ENCODE measurements at places on chromosomes 7 and 10. TPM values are rescaled to one million over a fixed set of nuclear protein-coding genes. Genes with fewer than 3 reads are reported as not detected.

GRCh38 chr10:26358071-26358470 lies 80.1 kb upstream of the APBB1IP start:
- no peak for DNase-seq

DNA sequence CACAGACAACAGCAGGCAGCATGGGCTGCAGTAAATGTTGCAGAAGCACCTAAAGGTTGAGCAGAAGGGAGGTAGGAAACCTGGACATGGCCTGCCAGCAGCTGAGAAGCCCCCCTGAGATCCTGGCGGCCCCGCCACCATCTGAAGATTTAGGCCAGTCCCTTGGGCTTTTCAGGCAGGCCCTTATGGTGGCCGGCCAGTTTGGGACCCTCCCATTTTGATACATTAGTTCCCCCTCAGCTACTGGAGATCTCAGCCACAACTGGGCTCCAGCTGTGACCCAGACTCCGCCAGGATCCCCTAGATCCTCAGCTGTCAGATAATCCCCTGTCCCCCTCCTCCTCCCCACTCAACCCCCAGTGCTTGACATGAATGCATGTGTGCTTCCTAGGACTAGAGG lies 34.4 kb downstream of the ZNF783 start:
- no peak for DNase-seq

Gene PGAM2
- 0.70 TPM for total RNA-seq

- peak; percentile 26 for DNase-seq
These were observed 816 bp upstream of the SDK1 start for GRCh38 chr7:3300221-3300650.

Gene PSMC2
- total RNA-seq = 144 TPM

- peak; percentile 56 for DNase-seq
These were observed 20.7 kb downstream of the ABI1 start for GRCh38 chr10:26839966-26840627.

Gene GUSB
- total RNA-seq = 18.3 TPM
